Hair follicular keratinocyte (primary cell): ENCODE measurements at places on chromosomes 4 and X. TPM values are rescaled to one million over a fixed set of nuclear protein-coding genes. Genes with fewer than 3 reads are reported as not detected.

Gene MAGEA2
- not detected in 2 replicates for total RNA-seq

Gene GPRIN3
- total RNA-seq = not detected in 2 replicates

Gene TGIF2LX
- total RNA-seq = not detected in 2 replicates

Gene CDKN2AIP
- 11.2 and 14.0 TPM in 2 replicates for total RNA-seq

Gene APLN
- 4.9 and 8.2 TPM in 2 replicates for total RNA-seq

Gene PABPC5
- 0.08 TPM in 1 of 2 replicates, not detected in the other for total RNA-seq

Gene NAA11
- total RNA-seq = not detected in 2 replicates

Gene PPEF2
- total RNA-seq = not detected in 2 replicates

Gene PGAM4
- total RNA-seq = not detected in 2 replicates

Gene CC2D2A
- total RNA-seq = 9.7 and 19.1 TPM in 2 replicates

Gene PRICKLE3
- 18.9 and 21.5 TPM in 2 replicates for total RNA-seq

Gene ZFP42
- 3.8 and 6.1 TPM in 2 replicates for total RNA-seq

Gene CLDN34
- total RNA-seq = not detected in 2 replicates

Gene PLK4
- total RNA-seq = 4.6 and 13.1 TPM in 2 replicates

Gene LINC00632
- 0.04 TPM in 1 of 2 replicates, not detected in the other for total RNA-seq

Gene GAB3
- 0.11 and 0.31 TPM in 2 replicates for total RNA-seq
